ENCODE measurements at places on chromosomes 11 and 22.

GRCh38 chr11:15117751-15118150, 3.0 kb downstream of the INSC start:
- DNase-seq, result no peak

- DNase-seq, result peak; percentile 39
Observed at GRCh38 chr22:46471901-46472721, 65.3 kb downstream of the CELSR1 start.

DNA sequence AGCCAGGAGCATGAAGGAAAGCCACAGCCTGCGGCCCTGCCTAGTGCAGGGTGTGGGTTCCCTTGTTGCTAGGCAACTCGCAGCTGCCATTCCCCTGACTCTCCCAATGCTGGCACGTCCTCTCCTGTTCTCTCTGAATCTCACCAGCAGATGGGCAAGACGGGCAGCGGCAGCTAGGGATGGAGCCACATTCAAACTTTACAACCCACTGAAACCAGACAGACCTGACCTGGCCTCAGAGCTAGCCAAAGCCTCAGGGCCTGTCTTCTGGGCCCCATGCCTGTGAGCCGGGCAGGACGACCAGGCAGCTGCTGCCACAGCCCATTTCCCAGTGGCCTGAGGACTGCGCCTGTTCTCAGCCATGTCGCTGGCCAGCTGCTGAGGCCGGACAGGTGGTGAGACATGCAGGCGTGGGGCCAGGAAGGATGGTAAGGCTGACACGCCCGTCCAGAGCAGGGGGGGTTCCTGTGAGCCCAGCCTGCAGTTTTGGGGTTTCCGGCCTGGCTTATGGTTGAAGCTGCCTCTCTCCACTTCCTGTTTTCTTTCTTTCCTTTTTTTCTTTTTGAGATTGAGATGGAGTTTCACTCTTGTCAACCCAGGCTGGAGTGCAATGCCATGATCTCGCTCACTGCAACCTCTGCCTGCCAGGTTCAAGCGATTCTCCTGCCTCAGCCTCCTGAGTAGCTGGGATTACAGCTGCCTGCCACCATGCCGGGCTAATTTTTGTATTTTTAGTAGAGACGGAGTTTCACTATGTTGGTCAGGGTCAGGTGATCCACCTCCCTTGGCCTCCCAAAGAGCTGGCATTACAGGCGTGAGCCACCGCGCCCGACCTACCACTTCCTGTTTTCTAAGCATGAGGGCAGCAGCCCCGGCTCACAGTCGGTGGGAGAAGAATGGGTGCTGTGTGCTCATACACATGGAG, 4.1 kb downstream of the SUN2 start:
- no peak for DNase-seq

- peak; percentile 74 for DNase-seq
Observed at GRCh38 chr11:64876835-64877341, 1.5 kb downstream of the EHD1 start.

DNA sequence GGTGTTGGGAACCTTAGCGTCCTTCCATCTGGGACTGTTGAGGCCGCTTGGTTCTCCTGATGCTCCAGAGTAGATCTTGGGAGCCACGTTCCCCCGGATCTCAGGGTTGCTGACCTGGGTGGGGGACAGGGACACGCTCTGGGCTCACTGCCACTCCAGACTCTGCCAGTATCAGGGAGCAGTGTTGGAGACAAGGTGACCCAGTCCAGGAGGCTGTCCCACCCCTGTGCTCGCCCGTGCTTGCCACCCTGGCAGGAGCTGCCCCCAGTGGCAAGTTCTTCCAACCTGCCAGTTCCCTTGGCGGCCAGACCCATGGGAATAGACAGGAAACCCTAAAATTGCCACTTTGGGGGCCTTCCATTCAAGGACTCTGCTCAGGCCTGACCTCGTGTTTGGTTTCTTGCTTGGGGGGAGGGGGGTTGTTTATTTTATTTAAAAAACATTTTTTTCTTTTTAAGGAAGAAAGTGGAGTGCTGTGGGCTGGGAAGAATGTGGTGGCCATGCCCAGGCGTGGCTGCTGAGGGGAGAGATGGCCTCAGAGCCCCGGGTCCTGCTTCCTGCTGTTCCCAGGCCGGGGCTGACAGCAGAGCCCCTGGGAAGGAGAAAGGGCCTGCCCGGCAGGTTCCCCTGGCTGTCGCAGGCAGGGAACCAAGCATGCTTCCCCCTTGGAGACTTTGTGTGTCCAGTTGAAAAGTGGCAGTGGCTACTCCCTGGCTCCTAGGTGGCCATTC, 7.2 kb downstream of the GRK2 start:
- DNase-seq, result no peak

- no peak for DNase-seq
Observed at GRCh38 chr11:113613619-113614018, 92.5 kb downstream of the TMPRSS5 start.

DNA sequence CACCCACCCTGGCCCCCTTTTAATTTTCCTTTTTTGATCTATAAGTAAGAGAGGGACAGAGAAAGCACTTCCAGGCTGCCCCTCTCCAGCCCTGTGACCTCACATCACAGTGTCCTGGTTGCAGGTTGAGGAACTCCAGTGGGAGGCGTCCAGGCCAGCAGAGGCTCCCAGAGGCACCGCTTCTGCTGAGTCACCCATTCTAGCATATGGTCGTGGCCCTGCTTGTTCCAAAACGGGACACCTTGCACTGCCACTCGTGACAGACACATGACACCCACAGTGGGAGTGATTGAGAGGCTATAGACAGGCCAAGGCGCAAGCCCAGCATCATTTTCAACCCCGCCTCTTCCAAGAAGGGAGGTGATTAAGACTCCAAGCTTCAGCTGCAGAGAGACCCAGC, 16.0 kb upstream of the TMPRSS4 start:
- DNase-seq, result peak; percentile 13

- DNase-seq, result peak; percentile 71
Observed at GRCh38 chr11:2211113-2211971, 39.7 kb upstream of the TH start.

GRCh38 chr11:2561696-2562581, 117.1 kb downstream of the KCNQ1 start:
- DNase-seq, result no peak

- DNase-seq, result no peak
Observed at GRCh38 chr11:14566331-14567063, 46.3 kb upstream of the PSMA1 start.

DNA sequence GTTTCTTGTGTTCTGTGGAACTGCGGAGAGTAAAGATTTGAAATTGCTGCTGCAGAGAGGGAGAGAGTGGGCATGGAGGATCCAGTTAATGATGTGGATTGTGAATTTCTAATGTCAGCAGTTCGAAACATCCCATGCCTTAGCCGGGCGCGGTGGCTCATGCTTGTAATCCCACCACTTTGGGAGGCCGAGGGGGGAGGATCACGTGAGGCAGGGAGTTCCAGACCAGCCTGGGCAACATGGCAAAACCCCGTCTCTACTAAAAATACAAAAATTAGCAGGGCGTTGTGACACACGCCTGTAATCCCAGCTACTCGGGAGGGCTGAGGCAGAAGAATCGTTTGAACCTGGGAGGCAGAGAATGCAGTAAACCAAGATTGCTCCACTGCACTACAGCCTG, 1.1 kb upstream of the CAVIN3 start:
- DNase-seq, result no peak

- peak; percentile 77 for DNase-seq
Observed at GRCh38 chr11:125923012-125923579, 18.8 kb downstream of the DDX25 start.

- no peak for DNase-seq
Observed at GRCh38 chr22:50620593-50621355, 7.2 kb downstream of the ARSA start.

GRCh38 chr11:112322173-112322790, 61.6 kb upstream of the PLET1 start:
- DNase-seq, result no peak

GRCh38 chr22:49946612-49947295, 13.8 kb upstream of the PIM3 start:
- DNase-seq, result no peak

DNA sequence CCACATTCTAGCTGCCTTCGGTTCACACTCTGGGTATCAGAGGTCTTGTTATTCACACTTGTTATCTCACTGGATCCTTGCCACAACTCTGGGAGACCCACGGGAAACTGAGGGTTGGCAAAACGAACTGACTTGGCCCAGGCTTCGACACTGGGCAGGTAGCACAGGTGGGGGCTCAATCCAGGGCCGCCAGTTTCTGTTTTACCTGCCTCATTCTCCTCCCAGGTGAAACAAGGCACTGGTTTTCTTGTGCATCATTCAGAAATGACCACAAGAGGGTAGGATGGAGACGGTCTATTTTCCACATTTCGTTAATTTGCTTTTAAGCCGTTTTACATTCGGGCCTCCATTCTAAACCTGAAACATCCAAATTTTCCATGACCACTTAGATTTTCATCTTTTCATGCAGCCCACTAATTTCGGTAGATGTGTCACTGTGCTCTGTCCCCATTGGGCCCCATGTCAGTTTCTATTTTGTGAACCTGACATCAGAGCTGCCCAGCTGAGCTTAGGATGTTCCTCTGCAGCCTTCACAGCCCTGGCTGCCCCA, 108.1 kb downstream of the KIAA1671 start:
- no peak for DNase-seq

- no peak for DNase-seq
Observed at GRCh38 chr11:65445101-65445603, 22.6 kb downstream of the NEAT1 start.

DNA sequence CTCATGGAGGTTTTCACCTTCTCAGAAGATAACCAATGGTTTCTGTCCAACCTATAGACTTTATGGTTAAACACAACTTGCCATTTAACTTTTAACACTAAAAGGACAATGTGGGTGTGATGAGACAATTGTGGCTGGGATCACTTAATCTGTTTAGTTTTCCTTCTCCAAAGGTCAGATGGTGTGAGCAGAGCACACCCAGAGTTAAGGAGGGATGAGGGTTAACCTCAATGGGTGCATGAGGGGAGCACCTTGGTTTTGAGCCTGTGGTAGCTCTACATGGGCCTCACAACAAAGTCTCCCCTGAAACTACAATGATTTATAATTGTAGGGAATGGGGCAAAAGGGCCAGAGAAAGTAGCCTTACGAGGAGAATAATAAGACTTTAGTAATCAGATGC, 28.9 kb upstream of the CHRM4 start:
- DNase-seq, result no peak

DNA sequence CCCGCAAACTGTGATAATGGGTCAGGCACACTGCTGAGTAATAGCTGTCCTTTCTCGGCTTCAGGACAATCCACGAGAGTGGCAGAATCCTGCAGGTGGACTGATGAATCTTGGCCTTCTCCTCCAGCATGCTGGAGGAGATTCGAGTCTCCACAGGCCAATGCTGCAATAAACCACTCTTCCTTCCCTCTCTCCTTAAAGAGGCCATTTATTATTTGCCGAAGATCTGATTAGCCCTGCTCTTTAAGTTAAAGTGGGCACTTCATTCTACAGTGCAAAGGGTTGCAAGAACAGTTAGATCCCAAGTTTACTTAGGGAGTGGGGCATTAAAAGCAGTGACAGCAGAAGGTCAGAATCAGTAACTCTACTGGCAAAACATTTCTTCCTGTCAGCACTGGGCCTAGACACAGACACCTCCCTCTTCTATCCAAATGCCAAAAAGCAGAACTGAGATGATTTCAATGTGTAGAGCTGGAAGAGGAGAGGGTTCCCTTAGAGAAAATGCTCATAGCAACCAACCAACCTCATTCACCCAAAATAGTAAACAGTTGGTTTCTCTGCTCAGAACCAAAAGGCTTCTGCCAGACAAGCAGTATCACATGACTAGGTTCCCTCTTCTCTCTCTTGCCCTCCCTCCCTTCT, 121.7 kb downstream of the SGSM3 start:
- DNase-seq, result no peak

DNA sequence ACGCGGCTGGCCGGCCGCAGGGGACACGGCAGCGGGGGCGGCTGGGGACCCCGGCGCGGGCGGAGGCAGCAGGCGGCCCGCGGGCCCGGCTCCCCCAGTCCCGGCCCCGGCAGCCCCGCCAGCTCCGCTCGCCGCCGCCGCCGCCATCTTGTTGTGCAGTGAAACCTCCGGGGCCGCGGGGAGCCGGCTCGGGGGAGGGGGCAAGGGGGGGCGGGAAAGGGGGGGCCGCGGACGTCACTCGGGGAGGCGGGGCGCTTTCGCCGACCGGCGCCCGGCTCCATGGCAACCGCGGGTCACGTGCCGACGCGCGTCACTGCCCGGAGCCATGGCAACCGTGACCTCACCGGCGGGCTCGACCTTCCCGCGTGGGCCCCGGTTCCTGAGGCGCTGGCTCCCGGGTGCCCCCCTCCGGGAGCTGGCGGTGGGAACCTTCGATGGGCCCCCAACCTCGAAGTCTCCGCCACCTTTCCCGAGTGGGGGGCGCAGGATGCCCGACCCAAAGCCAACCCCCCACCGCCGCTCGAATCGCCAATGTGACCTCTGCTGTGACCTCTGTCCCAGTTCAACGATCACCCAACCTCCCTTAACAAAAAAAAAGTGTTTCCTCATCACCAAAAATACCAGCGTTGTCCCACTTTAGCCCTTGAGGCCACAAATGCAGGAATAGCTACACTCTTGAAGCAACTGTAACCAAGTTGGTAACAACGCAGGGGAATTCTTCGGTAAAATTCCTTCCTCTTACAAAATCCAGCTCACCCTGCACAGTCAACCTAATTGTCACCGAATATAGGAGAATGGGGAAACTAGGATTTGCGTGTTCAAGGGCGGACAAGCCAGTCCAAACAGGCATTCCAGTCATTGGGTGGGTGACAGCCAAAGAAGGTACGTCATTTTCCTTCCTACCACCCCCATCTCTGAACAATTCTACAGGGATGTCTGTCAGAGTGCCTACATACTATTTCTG, at the start of gene SIK3:
Gene SIK3 (minus strand): TSS at position 160 of the 964 bp plus-strand sequence. CDS start 13 bp downstream, at position 147.
- peak; percentile 93 for DNase-seq

GRCh38 chr11:125111001-125111342, 454 bp downstream of the TMEM218 start:
- DNase-seq, result no peak

DNA sequence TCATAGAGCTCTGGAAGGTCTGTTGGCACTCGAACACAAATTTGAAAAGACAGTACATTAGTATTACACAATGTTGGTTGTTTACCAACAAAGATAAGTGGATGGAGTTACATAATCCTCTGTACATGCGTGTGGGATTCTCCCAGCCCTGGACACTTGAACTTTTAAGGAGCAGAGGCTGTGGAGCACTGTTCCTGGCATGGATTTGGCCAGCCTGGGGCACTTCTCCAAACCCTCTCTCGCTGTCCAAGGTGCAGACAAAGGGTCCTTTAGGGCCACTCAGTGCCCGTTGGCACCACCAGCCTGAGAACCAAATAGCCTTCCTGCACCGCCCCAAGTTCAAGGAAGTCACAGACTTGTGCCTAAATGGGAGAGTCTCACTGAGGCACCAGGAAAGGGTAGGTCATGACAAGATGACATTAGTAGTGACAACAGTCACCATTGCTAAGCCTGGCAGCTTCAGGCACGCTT, 1.6 kb upstream of the ANO1 start:
- no peak for DNase-seq

DNA sequence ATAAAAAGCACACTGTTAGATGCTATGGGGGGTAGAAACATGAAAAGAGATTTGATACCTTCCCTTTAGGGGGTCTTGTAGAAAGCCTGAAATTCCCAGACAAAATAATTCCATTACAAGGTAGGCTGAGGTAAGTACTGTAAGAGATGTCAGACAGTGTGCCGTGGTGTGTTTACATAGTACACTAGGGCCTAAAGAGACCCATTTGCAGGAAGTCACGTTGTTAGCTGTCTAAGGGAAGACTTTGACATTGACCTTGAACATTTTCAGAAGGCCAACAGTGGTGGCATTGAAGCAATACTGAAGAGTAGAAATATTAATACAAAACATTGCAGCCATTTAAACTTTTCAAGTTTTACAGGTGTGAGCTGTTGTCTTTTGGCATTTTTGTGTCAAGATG, 30.8 kb downstream of the EXT2 start:
- DNase-seq, result no peak

- DNase-seq, result no peak
Observed at GRCh38 chr11:88406876-88407275, 69.3 kb upstream of the CTSC start.

All from kidney tubule cell (primary cell).